ENCODE measurements at places on chromosomes 5 and 9. TPM values are rescaled to one million over a fixed set of nuclear protein-coding genes. Genes with fewer than 3 reads are reported as not detected.

The ZNF658 gene
- 3.8 TPM for total RNA-seq

The CMBL gene
- total RNA-seq = 3.7 TPM

The PRRX2 gene
- total RNA-seq = 0.35 TPM

The MZB1 gene
- 5.1 TPM for total RNA-seq

All from CD8-positive, alpha-beta memory T cell (primary cell).